ENCODE measurements at places on chromosomes 4 and X.
A peak's percentile ranks its signal among the peaks of the same experiment; 100 is the strongest.

- no peak for DNase-seq
Observed at GRCh38 chr4:174494726-174495125, 27.6 kb downstream of the HPGD start.

DNA sequence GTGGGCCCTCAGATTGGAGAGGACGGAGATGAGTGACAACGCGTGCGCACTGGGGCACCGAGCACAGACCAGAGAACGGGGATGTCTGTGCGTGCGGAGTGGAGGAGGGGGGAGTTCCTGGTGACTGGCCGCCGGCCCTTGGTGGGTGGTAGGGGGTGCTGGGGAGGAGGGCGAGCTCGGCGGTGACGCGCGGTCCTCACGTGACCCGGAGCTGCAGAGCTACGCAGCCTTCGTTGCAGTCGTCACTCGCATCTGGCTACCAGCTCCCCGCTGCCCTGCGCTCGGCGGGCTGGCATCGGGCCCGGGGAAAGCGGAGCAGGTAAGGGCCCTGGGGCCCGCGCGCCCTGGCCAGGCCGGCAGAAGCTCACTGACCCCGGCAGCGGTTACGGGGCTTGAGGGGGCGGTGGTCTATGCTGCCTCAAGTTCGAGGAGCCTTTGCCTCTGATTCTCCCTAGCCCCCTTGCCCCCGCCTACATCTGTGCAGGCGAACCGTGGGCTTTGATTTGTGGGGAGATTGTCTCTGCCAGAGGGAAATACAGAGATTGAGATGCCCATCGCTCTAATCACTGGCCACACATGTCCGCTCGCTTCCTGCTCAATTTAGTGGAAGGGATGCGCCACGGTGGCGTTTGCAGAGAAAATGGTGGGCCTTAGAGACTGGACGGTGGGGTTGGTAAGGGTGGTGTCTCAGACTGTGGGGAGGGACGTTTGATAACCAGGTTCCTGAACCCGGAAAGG is at the start of gene ARMCX4:
Gene ARMCX4 (plus strand): TSS at position 245 of the 738 bp plus-strand sequence. CDS start 3,134 bp downstream, outside the sequence.
- peak; percentile 2 for DNase-seq

- DNase-seq, result no peak
Observed at GRCh38 chrX:21806691-21807090, 32.7 kb upstream of the MBTPS2 start.

- DNase-seq, result no peak
Observed at GRCh38 chrX:11427453-11428071, 134.3 kb downstream of the AMELX start.

DNA sequence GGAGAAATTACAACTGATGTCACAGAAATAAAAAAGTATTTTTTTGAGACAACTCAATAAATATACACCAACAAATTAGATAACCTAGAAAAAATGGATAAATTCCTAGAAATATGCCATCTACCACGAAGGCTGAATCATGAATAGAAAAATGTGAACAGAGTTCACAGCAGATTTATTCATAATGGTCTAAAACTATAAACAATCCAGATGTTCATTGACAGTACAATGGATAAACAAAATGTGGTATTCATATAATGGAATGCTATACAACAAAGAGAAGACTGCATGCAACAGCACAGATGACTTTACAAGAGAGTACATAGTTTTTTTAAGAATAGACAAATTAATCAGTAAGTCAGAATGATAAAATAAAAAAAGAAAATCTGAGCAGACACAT is 55.2 kb downstream of the CLOCK start:
- no peak for DNase-seq

- DNase-seq, result no peak
Observed at GRCh38 chrX:2185341-2186082, 315.3 kb downstream of the DHRSX start.

- DNase-seq, result no peak
Observed at GRCh38 chrX:10979956-10980355, 131.2 kb upstream of the HCCS start.

- DNase-seq, result no peak
Observed at GRCh38 chrX:14073071-14073470, 43.4 kb upstream of the GEMIN8 start.

- DNase-seq, result no peak
Observed at GRCh38 chr4:183960962-183961541, 55.9 kb downstream of the STOX2 start.

- DNase-seq, result no peak
Observed at GRCh38 chrX:57977992-57978391, 67.7 kb upstream of the ZXDA start.

GRCh38 chr4:127403471-127404084 is 229.2 kb upstream of the INTU start:
- no peak for DNase-seq

- no peak for DNase-seq
Observed at GRCh38 chrX:13121020-13121555, 76.7 kb upstream of the FAM9C start.

GRCh38 chr4:86271057-86271456 is 88.8 kb downstream of the MAPK10 start:
- DNase-seq, result no peak

- DNase-seq, result no peak
Observed at GRCh38 chr4:77795326-77795725, 23.8 kb downstream of the CNOT6L start.

- no peak for DNase-seq
Observed at GRCh38 chrX:1531096-1531890, 5.7 kb downstream of the P2RY8 start.

DNA sequence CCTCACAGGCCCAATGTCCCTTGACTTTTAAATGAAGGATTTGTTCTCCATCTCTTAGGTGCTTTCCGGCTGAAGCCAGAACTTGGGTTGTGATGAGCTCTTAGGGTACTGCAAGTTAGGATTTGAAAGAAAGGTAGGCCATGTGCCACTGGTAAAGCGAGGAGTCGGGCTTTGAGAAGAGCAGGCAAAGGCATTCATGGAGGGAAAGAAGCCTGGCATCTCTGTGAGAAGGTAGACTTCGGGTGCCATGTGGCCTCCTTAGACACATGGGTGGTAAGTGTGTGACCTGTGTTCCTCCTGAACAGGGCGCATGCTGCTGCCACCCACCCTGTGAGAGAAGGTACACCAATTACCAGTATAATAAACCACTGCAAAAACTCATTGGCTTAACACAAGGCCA is 102.9 kb downstream of the GATB start:
- DNase-seq, result no peak

GRCh38 chr4:28948501-28948900 is 1771.7 kb upstream of the PCDH7 start:
- no peak for DNase-seq

- DNase-seq, result no peak
Observed at GRCh38 chrX:15890463-15890862, 35.9 kb upstream of the AP1S2 start.

GRCh38 chr4:187999406-187999932 is 3.9 kb downstream of the ZFP42 start:
- no peak for DNase-seq
